MCF 10A (cell line): ENCODE measurements at places on chromosomes 11 and 22. TPM values are rescaled to one million over a fixed set of nuclear protein-coding genes. Genes with fewer than 3 reads are reported as not detected.

HEPHL1 gene
- total RNA-seq = not detected in 2 replicates

ANKK1 gene
- 0.47 and 1.3 TPM in 2 replicates for total RNA-seq

KLHDC7B gene
- total RNA-seq = 0.98 and 4.1 TPM in 2 replicates

PKNOX2 gene
- total RNA-seq = not detected in 2 replicates

C1QTNF4 gene
- 0.42 TPM in 1 of 2 replicates, not detected in the other for total RNA-seq

LARGE2 gene
- total RNA-seq = 0.52 and 0.91 TPM in 2 replicates

- DNase-seq = no peak
These were observed 75.7 kb upstream of the E2F8 start for GRCh38 chr11:19316434-19316833.

- DNase-seq = no peak
These were observed 976.1 kb downstream of the TBC1D22A start for GRCh38 chr22:47738472-47739013.

GRCh38 chr22:30187529-30188407 lies 58.8 kb downstream of the LIF start:
- DNase-seq = no peak

DNA sequence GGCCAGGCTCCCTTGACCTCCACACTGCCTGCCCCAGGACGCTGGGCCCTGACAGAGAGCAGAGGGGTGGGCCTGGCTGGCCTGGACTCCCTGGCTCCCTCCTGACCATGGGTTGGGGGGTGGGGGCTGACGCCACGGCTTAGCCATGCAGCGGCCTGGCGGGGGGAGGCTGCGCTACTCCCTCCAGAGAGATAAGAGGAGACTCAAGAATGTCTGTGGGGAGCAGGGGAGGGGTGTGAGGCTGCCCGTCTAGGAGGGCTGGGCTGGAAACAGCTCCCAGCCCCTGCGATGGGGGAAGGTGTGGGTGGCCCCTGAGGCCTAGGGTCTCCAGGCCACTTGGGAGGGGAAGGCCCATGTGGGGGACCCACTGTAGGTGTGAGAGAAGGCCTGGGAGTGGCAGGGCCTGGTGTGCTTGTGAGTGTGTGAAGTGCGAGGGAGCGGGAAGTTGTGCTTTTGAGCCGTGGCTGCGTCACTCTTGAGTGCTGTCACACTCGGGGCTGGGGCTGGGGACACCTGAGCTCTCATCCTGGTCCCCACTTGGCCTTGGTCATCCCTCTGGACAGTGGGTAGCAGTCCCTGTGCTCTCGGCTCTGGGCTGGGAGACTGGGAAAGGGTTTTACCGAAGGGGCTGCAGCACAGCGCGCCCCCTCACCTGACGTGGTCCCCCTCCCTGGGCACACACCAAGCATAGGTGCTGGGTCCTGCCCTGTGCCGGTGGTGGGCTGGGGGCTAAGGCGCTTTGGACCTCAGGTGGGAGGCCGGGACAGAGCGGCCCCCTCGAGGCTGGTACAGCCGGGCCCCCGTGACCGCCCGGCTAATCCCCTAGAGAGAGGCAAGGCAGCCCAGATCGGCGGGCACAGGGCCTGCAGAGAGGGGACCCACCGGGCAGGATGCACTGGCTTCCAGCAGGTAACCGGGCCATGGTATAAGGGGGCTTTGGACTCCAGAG lies 2.4 kb downstream of the MYRF start:
- no peak for DNase-seq

DNA sequence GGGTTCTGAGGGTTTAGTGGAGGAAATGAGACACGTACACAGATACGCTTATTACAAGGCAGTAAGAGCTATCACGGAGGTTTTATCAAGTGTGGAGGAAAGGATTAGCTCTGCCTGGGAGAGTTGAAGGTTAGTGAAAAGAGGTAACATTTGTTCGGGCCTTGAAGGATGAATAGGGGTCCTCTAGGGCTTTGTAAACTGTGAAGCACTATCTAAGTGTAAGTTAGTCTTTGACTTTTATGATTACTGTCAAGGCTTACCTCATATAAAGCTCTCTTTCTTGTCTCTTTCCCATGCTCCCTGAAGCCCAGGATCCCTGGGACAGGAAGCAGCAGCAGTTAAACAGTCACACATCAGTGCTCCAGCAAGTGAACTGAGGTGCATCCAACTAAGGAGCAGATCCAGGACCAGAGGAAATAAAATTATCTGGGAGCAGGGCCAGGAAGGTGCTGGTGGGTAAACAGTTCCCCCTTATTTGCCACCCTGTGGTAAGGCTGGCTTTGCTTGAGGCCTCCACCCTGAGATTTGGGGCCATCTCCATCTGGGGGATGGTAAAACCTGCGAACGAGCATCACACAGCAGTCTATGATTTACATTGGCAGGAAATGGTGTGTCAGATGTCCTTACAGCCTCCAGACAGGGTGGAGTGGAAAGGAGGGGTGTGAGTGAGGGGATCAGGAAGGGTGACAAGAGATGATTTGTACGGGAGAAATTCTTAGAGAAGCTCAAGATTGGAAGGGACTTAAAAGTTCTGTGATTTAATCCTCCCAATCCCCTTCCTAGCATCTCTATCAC lies 27.2 kb downstream of the GVQW3 start:
- DNase-seq = no peak

DNA sequence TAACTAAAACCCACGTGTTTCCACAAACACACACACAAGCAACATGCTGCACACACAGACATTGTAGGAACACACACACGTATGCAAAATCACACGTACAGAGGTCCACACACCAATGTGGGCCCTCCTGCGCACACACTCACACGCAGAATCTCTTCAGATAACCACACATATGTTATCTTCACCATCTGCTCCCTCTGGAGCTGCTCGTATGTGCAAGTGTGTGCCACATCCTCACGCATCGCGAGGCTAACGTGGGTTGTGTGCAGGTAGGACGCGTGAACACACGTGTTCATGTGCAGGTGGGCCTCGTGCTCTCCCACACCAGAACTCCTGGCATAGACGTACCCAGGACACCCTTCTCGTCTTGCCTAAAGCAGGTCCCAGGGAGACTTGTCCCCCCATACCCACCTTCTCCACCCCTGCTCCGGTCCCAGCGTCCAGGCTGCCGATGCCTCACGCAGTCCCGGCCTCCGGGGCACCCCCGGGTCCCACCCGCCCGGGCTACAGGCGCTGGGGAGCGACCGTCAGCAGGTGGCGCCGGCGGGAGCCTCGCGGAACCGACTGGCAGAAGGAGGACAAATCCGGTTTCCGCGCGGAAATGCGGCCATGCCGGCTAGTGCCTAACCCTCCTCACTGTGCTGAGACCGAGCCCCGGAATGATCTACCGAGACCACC lies 10.3 kb upstream of the IGSF9B start:
- no peak for DNase-seq

- DNase-seq = no peak
These were observed 499.3 kb upstream of the TENM4 start for GRCh38 chr11:79940165-79940564.

DNA sequence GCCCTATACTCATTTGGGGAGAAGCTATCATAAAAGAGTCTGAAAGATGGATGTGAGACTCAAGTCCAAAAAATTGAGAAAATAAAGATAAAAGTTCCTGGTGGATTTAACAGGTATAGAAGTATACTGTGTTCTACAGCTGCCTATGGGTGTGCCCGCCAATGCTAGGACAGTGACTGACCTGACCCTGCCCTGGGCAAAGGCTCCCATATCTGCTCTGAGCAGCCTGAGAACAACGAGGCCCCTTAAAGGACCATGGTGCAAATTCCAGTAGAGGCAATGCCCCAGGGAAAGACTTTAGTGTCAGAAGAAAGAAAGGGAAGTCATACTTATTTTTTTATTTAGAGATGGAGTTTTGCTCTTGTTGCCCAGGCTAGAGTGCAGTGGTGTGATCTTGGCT lies 181.8 kb downstream of the NAV2 start:
- DNase-seq = no peak

- no peak for DNase-seq
These were observed 408.9 kb downstream of the OPCML start for GRCh38 chr11:133123366-133123765.

GRCh38 chr11:112004389-112004788 lies 20.8 kb upstream of the DLAT start:
- DNase-seq = no peak

DNA sequence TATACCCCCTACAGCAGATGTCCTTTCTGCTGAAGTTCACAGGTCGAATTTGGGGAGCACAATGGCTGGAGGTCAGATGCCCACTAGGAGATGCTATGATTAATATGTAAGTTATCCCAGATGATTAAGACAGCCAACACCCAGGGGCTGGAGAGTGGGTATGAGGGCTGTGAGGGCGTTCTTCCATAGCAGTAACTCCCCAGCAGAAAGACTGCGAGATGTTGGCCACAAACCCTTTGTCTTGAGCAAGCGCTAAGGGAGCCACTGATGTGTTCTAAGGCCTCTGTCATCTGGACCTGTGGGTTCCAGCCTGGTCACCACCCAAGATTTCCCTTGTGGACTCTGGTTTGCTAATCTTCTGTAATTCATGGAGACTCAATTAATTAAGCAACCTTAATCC lies 77.6 kb downstream of the BMAL1 start:
- no peak for DNase-seq

GRCh38 chr11:90134478-90135003 lies at the start of gene NAALAD2:
Gene NAALAD2, plus strand, starts transcription at chr11:90134663. Its CDS starts 96 bp downstream, at chr11:90134759.
- no peak for DNase-seq

GRCh38 chr11:133911171-133911570 lies 45.6 kb downstream of the IGSF9B start:
- no peak for DNase-seq

DNA sequence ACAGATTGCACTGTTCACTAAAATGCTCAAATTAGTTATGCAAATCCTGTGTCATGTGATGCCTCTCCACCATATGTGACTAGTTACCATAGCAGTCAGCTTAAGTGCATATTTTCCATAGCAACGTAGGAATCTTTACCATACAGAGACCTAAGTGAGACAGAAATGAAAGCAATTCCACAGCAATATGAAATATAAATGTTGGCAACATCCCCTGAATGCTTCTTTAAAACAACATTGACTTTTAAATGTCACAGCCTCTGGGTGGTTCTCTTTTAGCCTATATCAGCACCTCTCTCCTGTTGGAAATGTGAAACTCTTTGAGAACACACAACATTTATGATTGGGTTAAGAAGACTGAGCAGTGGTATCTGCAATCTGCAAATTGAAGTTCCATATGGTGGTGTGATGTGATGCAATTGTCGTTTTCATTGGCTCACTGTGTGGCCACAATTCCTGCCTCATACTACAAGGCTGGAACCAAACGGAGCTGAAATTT lies 814.6 kb downstream of the DLG2 start:
- no peak for DNase-seq

DNA sequence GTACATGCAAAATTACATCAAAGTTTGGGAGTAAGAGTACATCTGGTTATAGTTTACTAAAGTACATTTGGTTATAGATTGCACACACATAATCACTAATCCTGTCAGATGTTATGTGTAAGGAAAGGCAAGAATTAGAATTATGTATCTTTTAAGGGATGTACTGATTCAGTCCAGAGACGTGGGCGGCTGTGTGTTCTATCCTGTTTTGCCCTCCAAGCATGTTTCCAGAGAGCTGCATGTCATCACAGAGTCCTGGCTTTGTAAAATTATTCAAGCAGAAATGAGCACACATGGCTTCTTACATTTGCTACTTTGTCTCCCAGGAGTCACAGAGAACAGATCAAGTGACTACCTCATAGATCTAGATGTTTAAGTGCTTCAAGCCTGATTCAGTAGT lies 33.2 kb upstream of the CEP126 start:
- no peak for DNase-seq

DNA sequence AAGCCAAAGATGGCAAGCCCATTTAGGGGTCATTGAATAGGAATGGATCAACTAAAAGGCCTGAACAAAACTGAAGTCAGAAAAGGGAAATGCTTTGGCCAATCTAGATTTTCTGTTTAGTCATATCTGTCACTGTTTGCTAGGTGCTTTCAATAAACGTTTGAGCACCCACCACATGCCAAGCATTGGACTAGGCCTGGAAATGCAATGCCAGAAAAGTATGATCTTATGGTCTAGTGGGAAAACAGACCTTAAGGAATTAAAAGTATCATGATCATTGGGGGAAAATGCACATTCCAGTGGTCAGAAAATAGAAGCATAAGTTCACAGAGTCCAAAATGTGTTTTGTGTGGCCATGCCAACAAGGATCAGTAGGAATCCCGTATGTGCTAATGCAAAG lies 76.8 kb upstream of the BIRC3 start:
- DNase-seq = no peak

DNA sequence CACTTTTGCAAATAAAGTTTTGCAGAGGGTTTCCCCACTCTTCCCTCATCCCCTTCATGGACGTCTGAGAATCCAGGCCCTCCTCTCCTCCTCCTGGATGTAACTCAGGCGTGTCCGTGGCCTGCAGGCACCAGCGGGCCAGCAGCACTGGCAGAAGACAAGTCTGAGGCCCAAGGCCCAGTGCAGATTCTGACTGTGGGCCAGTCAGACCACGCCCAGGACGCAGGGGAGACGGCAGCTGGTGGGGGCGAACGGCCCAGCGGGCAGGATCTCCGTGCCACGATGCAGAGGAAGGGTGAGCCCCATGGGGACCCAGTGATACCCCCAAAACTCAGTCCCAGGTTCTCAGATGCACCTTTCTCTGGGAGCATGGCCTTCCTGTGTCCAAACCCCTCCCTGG lies 14.4 kb downstream of the TUB start:
- no peak for DNase-seq

- no peak for DNase-seq
These were observed 54.8 kb downstream of the TCP11L1 start for GRCh38 chr11:33094157-33094556.

DNA sequence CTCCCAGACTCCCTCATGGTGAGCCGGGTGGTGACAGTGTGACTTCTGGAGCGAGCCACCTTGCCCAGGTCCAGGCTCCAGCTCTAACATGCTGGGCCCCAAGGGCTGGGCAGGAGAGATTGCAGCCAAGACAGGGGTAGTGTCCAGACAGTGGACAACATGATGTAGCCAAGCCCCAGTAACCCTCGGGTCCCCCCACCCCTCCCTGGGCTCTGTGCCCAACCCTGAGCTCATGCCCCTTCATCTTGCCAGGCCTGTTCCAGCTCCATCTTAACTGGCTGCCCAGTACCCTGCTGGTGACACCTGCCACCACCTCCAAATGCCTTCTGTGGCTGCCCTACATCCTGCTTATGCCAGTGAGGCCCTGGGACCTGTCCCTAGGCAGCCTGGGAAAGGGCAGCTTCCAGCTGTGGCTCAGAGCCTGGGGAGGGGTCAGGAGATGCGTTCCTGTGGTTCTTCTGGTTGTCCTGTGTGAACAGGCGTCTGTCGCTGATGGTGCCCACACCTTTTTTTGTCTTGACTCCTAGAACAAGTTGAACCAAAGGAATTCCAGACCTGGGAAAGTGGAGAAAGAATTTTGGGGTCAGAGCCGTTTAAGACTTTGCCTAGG lies 12.5 kb upstream of the SYT12 start:
- no peak for DNase-seq

GRCh38 chr22:48942698-48943566 lies 884.7 kb downstream of the BRD1 start:
- DNase-seq = no peak

- DNase-seq = peak; percentile 69
These were observed 2.7 kb downstream of the CRYBB3 start for GRCh38 chr22:25202290-25202921.

DNA sequence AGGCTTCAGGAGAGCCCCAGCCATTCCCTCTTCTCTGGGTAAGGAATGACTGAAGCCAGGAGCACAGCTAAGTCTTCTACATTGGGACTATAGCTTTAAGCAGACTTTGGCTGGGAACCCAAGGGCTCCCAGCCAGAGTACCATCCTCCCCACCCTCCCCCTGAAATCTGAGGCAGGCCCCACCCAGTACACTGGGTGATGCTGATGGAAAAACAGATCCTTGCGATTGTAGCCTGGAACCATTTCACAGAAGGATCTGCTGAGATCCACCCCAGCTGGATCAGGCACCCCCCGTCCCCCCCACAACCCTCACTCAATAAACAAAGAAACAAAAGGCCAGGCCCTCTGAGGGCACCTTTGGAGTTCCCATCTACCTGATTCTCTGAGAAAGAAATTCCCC lies 39.8 kb downstream of the IL18BP start:
- peak; percentile 65 for DNase-seq
